ENCODE measurements at places on chromosomes 4 and X.
A peak's percentile ranks its signal among the peaks of the same experiment; 100 is the strongest.

DNA sequence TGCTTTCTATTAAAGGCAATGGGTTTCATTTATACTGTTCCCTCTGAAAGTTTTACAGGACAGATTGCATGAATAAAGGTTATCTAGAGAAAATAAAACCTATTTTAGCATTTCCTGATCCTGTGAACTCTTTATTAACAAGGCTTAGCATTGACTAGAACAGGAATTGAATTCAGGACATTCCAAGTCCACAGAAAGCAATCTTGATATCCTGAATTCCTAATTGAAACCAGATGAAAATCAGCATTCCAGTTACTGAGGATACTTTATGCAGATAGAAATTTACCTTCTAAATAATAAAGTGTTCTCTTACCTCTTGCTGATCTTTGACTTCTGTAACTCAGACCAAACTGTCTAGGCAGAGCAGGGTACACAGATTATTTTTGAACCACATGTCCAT is 151.4 kb downstream of the ZNF518B start:
- DNase-seq, result no peak

- DNase-seq, result no peak
Measured at GRCh38 chr4:56613101-56613862, 67.8 kb downstream of the HOPX start.

- no peak for DNase-seq
Measured at GRCh38 chr4:42347076-42347475, 50.2 kb upstream of the SHISA3 start.

- DNase-seq, result no peak
Measured at GRCh38 chr4:54318904-54319303, 89.8 kb downstream of the PDGFRA start.

GRCh38 chrX:13646154-13646549 is 6.8 kb upstream of the TCEANC start:
- DNase-seq, result peak; percentile 37

GRCh38 chr4:1466863-1467165 is 60.6 kb upstream of the NKX1-1 start:
- no peak for DNase-seq

- no peak for DNase-seq
Measured at GRCh38 chr4:56731857-56732256, 50.8 kb upstream of the HOPX start.

DNA sequence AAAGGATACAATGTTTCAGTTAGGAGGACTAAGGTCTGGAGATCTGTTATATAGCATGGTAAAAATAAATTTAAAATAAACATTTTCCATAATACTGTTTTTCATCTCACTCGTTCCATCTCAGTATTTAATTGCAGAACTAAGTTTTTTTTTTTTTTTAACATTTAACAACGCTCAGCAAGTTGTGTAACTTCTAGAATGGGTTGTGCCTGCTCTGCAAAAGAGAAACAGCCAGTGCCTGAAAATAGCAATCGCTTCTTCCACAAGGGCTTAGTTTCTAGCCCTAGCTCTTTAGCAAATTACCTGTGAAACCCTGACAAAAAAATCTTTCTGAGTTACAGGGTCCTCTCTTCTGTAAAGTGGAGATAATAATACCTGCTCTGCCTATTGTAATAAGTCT is 41.9 kb downstream of the CNGA1 start:
- no peak for DNase-seq

DNA sequence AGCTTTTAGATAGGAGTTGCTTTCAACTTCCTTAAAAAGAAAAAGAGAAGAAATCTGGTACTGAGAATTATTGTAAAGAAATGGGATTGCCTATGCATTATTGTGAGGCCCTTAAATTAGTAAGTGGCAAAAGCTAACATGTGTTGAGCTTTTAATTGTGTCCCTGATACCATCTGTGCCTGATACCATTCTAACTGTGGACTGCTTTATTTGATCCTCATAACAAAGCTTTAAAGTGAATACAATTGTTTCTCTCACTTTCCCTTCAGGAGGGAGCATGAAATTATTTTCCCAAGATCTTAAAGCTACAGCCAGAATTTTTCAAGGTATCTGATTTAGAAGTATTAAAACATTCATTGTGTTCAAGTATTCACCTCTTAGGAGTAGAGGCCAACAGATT is 9.9 kb downstream of the KCTD8 start:
- DNase-seq, result no peak

DNA sequence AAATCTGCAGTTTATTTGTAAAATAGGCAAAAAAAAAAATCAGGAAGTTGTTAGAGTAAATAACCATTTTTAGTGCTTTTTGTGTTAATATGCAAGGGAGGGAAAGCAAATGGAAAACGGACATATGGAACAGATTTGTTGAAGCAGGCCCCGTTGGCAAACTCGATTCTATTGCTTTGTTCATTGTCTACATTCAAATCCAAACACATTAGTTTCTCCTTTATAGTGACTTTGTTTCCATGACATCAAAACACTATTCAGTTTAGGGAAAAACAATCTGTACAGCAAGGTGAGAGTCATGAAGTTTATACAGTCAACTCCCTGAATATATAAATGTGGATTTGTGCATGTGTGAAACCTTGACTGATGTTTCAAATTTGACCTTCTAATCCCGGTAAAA is 142.2 kb downstream of the FAM47A start:
- no peak for DNase-seq

- DNase-seq, result no peak
Measured at GRCh38 chr4:181438641-181439040, 804.6 kb upstream of the TENM3 start.

- no peak for DNase-seq
Measured at GRCh38 chr4:17008834-17009345, 110.4 kb upstream of the LDB2 start.

GRCh38 chrX:17674601-17675000 is 62.7 kb upstream of the SCML1 start:
- DNase-seq, result no peak

DNA sequence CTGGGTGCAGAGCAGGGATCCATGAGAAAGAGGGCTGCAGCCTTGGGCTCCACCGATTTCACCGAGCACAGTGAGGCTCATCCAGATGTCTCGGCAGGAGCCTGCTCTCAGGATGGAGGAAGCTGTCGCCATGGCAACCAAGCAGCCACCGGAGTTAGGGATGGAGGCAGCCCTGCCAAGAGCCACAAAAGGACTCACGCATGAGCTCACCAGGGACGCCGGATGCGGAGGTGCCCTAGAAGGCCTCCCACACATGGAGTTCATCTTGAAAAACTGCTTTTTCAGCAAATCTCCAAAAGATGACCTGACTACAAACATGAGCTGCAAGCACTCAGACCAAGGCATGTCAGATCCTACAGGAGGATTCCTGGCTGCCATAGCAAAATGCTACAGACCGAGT is 90.7 kb downstream of the WFS1 start:
- DNase-seq, result no peak

DNA sequence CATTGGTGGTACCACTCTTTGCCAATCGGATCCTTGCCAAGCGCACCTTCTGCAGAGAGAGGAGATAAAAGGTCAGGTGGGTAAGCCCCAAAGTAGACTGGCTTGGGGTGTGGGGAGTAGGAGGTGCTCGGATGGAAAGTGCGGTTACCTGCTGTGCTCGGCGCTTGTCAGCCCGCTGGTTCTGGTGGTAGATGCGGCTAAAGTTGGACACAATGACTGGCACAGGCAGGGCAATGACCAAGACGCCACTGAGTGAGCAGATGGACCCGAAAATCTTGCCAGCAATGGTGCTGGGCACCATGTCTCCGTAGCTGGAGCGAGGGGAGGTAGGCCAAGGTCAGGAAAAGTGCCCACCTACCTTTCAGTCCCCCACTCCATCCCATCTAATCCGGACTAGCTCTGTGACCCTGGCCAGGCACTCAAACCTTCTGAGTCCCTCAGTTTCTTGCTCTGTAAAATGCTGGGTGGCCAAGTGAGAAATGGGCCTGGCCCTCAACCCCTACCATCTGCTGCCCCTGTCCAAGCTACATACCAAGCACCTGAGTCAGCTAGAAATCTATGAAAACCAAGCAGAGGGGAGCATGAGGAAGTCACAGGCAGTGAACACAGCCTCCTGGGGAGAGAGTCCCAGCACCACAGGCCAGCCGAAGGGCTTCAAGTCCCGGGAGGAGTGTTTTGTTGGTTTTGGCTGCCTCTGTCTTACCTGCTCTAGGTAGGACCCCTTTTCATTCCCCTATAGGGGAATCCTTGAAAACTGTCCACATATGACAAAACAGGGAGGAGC is 4.7 kb downstream of the KCND1 start:
- DNase-seq, result no peak

- DNase-seq, result no peak
Measured at GRCh38 chr4:158172261-158173258, at the start of gene GASK1B. Gene GASK1B (minus strand): TSS chr4:158173025. CDS start chr4:158171375, 1,650 bp downstream.

DNA sequence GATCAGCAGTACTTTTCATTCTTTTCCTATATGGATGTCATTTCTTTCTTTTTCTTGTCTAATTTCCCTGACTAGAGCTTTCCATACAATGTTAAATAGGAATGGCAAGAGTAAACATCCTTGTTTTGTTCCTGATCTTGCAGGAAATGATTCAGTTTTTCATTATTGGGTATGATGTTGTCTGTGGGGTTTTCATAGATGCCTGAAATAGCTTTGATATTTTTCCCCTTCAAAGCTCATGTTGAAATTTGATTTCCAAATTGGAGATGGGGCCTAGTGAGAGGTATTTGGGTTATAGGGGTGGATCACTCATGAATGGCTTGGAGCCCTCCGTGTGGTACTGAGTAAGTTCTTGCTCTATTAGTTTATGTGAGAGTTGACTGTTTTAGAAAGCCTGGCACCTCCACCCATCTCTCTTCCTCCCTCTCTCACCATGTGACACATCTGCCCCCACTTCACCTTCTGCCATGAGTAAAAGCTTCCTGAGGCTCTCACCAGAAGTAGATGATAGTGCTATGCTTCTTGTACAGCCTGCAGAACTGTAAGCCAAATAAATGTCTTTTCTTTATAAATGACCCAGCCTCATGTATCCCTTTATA is 22.3 kb upstream of the VSIG1 start:
- no peak for DNase-seq

GRCh38 chr4:2858451-2859217 is 15.0 kb downstream of the ADD1 start:
- no peak for DNase-seq

GRCh38 chr4:184398741-184399511 is 75.4 kb downstream of the IRF2 start:
- no peak for DNase-seq

DNA sequence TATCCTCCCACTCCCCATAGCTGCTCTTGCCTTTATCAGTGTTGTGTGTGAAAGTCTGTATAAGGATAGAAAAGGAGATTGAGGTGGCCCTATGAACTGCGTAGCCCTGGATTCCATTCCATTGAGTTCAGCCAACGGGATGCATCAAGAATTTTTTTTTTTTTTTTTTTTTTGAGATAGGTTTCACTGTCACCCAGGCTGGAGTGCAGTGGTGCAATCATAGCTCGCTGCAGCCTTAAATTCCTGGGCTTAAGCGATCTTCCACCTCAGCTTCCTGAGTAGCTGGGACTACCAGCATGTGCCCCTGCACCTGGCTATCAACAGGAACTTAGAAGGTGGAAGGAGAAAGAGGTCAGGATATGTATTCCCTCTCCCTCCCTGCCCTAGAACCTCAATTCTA is 187.2 kb upstream of the SPRY1 start:
- no peak for DNase-seq

DNA sequence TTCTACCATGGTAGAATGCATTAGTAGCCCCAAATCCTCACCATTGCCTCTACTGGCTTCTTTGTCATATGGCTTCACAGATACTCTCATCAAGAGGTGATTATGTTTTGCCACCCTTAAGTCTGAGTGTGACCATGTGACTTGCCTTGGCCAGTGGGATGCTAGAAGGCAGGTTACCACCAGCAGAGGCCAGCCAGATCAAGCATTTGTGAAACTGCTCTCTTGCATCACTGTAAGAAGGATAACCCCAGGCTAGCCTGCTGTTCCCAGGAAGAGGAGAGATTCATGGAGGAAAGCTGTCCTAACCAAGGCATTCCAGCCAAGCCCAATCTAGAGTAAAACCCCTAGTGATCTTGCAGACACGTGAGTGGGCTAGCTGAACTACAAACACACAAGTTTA is 46.8 kb downstream of the USP46 start:
- no peak for DNase-seq

- no peak for DNase-seq
Measured at GRCh38 chr4:160127211-160127610, 1024.3 kb downstream of the RAPGEF2 start.

DNA sequence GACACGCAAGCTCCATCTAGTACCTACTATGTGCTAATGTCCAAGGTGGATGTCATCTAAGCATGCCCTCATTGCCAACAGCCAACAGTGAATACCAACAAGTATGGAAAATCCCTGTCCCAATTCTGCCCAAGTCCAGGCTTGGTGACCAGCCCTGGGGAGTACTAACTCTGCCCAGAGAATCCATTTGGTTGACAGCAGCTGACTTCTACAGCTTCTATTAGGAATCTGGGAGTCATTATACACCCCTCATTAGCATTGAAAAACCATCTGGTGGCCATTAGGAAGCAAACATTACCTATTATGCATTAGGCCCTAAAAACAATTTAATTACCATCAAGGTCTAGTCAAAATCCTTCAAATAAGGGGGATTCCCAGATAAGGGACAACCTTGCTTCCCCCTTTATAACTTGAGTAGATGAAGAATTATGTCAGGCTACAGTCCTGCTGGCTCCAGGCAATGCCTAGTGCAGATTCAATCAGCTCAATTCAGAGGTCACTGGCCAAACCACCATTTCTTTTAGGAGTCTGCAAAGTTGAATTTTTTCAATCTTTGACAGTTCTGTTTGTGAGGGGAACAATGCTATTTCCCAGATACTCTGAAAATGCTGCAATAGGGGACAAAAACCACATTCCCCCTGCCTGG is 228.0 kb upstream of the LDB2 start:
- DNase-seq, result no peak

- no peak for DNase-seq
Measured at GRCh38 chrX:10072786-10073568, 83.8 kb upstream of the CLCN4 start.

- no peak for DNase-seq
Measured at GRCh38 chr4:1419708-1420107, 13.5 kb upstream of the NKX1-1 start.

DNA sequence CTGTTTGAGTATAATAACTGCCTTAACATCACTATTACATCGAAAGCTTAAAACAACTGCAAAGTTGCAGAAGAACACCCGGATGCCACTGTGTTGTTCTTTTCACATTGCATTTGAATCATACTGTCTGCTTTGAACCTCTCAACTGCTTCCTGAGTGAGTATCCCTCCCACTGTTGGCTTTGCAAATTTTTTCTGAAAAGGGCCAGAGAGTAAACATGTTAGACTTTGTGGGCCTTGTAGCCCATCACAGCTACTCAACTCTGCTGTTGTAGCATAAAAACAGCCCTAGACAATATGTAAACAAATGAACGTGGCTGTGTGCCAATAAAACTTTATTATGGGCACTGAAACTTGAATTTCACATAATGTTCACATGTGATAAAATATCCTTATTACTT is 76.1 kb downstream of the NSG1 start:
- DNase-seq, result no peak

GRCh38 chrX:135572436-135572835 is 52.0 kb downstream of the INTS6L start:
- no peak for DNase-seq

DNA sequence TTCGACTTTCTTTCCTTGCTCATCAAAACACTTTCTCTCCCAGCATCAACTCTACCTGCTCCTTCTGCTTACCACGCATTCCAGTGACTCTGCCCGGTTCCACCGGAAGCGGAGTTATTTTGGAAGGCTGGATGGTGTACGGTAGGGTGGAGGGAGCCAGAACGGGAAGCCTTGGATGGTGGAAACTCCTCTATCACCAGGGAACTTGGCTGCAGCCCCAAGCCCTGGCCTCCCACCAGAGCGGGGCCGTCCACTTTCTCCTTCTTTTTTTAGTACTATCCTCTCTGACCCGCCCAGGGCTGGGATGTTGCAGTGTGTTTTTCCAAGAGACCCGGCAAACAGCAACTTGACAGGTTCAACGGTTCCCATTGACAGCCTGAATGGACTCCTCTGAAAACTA is 27.6 kb downstream of the ADGRG2 start:
- DNase-seq, result no peak

Data from T-helper 2 cell (primary cell).